NCI-H1105 (cell line): ENCODE measurements at places on chromosomes 6 and 20.

GRCh38 chr6:25987845-25988244, 25.2 kb downstream of the TRIM38 start:
- DNase-seq, result no peak

DNA sequence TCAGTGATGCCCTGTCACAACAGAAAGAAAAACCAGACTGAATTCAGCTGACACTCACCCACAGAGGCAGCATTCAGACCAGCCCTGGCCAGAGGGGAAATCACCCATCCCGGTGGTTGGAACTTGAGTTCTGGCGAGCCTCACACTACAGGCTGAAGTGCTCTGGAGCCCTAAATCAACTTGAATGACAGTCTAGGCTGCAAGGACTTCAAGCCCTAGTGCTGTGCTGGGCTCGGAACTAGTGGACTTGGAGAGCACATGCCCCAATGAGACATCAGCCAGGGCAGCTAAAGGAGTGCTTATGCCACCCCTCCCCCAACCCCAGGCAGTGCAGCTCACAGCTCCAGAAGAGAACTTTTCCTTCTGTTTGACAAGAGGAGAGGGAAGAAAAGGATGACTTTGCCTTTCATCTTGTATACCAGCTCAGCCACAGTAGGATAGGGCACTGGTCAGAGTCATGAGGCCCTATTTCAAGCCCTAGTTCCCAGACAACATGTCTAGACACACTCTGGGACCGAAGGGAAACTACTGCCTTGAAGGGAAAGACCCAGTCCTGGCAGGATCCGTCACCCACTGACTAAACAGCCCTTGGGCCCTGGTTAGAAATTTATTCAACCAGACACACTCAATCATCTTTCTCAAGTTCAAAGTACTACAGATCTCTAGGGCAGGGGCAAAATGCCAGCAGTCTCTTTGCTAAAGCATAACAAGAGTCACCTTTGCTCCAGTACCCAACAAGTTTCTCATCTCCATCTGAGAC, 43.2 kb upstream of the PNRC1 start:
- DNase-seq, result no peak

- DNase-seq, result no peak
Measured at GRCh38 chr20:22810626-22811569, 224.2 kb upstream of the SSTR4 start.

GRCh38 chr20:48740712-48741111, 87.1 kb downstream of the PREX1 start:
- DNase-seq, result no peak
